ENCODE measurements at places on chromosomes 13 and 19.

- DNase-seq, result no peak
Observed at GRCh38 chr13:86673931-86674431, 874.8 kb upstream of the SLITRK6 start.

GRCh38 chr19:42191855-42192254 lies 25.6 kb downstream of the DEDD2 start:
- no peak for DNase-seq

GRCh38 chr13:88068316-88068715 lies 397.1 kb downstream of the SLITRK5 start:
- no peak for DNase-seq

GRCh38 chr19:8030960-8031359 lies 21.6 kb upstream of the CCL25 start:
- DNase-seq, result no peak

DNA sequence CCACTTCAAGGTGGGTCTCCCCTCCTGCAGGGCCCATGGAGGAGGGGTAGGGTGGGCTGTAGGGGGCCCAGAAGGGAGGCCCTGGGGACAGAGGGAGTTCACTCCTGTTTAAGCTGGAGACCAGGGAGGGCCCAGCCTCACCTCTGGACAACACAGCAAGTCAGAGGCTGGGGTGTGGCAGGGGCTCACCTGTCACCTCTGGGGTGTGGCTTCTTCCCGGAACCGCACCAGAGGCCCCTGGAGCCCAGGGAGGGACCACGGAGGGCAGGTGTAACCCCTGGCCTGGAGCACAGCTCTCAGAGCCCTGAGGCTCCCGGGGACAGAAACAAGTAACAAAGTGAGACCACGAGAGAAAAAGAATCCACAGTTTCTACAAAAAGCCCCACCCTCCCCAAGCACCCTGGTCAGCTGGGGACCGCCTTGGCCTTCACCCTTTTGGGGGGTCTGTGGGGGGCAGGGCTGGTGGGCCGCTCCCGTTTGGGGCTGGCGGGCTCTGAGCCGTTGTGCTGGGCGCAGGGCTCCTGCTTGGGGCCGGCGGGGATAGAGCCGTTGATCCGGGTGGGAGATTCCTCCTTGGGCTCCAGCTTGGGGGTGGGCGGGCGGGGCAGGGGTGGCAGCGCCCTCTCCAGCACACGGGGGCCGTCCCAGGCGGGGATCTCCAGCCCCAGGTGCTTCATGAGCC lies 8.0 kb downstream of the SIRT6 start:
- no peak for DNase-seq

- peak; percentile 28 for DNase-seq
Observed at GRCh38 chr13:30334663-30335386, 27.5 kb upstream of the KATNAL1 start.

- no peak for DNase-seq
Observed at GRCh38 chr13:38636073-38636472, 50.8 kb upstream of the FREM2 start.

GRCh38 chr19:459724-460511 lies 915 bp downstream of the SHC2 start:
- DNase-seq, result peak; percentile 62

DNA sequence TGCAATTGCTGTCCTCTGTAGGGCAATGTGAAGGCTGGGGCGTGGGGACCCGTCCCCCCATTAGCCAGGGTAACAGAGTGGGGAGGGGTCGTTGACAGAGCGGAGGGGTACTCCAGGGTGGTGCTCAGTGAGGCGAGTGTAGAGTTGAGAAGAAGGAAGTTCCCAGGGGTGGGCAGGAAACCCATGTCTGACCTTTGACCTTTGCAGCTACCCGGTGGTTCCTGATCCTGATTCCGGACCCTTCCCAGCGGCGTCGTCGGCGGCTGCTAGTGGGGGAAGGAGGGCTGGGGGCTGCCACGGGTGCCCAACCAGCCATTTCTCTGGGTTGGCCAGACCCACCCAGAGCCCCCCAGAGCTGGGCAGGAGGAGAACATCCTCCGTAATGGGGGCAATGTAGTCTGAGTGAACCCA lies 2.1 kb upstream of the PLVAP start:
- DNase-seq, result no peak

- peak; percentile 91 for DNase-seq
Observed at GRCh38 chr13:29508130-29508875, 87.2 kb downstream of the SLC7A1 start.

DNA sequence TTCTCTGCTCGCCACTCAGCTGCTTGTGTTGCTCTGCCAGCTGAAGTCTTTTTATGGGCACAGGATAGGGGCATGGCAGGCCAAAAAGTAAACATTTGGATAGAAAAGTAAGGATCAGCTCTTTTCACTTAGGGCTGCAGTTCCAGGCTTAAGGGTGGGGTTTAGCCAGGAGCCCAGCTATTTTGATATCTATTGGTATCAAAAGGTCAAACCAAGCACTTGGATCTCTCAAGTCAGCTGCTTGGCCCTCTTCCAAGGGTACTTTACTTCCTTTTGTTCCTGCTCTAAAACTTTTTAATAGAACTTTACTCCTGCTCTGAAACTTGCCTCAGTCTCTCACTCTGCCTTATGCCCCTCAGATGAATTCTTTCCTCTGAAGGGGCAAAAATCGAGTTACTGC lies 55.7 kb upstream of the ABCC4 start:
- no peak for DNase-seq

GRCh38 chr19:30387311-30388115 lies 15.3 kb downstream of the ZNF536 start:
- DNase-seq, result no peak

- peak; percentile 86 for DNase-seq
Observed at GRCh38 chr19:18480006-18480691, 41.7 kb downstream of the ELL start.

DNA sequence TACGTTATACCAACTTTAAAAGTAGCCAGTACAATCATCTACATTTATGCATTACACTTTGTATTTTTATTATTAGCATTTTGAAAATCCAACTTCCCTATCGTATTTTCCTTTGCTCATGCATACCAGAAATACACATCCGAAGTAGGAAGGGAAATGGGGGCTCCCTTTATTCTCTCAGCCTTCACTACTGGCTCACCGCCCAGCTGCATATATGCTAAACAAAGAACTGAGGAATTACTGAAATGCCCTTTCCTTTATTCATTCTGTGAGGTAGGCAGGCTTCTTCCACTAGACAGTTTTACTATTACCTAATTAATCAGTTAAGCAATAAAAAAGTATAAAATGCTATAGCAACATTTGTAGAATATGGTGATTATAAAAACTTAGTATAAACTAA lies 291.6 kb downstream of the KLF12 start:
- no peak for DNase-seq

Data from testis (tissue), 5 donors.